ENCODE measurements at places on chromosomes 11 and 22.
A peak's percentile ranks its signal among the peaks of the same experiment; 100 is the strongest.

DNA sequence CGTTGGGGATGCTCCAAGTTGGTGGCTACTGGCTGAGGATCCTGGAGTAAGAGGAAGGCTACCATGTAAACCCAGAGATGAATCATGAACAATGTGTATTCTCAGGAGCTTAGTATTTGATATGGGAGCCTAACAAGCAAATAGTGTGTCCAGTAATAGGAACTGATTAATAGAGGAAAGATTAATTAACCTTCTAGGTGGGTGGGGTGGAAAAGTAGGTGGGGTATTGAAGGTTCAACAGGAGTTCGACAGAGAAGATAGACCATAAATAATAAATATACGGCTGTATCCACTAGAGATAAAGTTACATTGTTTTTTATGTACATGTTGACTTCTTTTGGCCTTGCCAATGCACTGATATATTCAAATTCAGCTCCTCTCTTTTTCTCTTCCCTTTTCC lies 43.1 kb downstream of the BMAL1 start:
- no peak for DNase-seq

- DNase-seq = no peak
Measured at GRCh38 chr11:18394928-18395734, 768 bp downstream of the LDHA start.

GRCh38 chr22:43077121-43077877 lies 11.9 kb downstream of the TTLL1 start:
- no peak for DNase-seq

DNA sequence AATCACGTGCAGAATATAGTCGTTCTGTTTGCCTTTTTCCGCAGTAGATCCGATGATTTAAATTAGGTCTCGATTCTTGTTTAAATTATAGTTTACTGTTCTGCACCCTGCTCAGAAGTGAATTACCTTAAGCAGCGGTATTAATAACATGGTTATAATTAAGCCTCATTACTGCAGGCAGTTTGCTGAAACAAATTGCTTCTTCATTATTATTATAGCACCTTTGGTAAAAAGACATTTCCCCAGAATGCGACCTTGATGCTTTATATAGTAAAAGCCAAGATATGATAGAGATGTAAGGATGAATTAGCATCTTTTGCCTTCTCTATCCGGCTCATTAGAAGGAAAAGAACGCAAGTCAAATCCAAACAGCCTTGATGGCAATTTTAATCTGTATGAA lies 625.2 kb upstream of the CADM1 start:
- DNase-seq = no peak

DNA sequence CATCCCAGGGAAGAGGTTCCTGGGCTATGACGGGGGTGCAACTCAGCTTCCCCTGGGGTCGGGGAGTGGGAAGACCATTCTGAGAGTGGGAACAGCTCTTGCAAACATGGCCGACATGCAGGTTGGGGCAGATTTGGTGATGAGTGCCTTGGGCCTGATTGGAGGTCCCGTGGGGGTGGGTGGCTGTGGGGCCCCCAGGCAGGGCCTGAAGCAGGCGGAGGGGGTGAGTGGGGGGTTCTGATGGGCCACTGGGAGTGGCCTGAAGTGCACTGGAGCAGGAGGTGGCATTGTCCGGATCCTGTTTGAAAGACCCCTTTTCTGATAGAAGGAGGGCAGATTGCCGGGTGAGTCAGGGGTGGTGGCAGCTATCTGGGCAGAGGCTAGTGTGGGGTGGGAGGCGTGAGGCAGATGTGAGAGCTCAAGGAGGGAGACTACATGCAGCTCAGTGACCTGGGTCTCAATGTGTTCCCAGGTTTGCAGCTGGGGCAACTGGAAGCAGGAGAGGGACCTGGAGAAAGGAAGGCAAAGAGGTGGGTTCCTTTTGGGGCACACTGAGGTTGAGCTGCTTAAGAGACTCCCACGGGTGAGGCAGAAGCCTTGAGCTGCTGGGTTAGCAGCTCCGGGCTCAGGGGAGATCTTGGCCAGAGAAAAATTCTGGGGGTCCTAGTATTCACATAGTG lies 15.1 kb downstream of the MYEOV start:
- no peak for DNase-seq

GRCh38 chr11:128905345-128906184 lies 14.4 kb downstream of the KCNJ5 start:
- peak; percentile 47 for DNase-seq

DNA sequence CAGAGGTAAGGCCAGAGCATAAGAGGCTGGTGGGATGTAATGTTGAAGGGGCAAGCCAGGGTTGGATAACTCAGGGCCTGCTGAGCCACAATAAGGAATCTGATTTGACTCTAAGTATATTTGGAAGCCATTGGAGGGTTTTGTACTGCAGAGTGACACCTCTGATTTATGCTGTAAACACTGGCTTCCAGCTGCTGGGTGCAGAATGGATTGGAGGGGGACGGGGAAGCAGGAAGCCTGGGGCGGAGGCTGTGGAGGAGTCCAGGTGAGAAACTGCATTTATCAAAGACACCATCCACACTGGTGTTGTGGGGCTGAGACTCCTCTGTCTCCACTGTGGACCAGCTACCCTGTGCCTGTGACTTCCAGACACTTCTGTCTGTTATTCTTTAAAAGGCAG lies 26.8 kb downstream of the MIAT start:
- DNase-seq = no peak

DNA sequence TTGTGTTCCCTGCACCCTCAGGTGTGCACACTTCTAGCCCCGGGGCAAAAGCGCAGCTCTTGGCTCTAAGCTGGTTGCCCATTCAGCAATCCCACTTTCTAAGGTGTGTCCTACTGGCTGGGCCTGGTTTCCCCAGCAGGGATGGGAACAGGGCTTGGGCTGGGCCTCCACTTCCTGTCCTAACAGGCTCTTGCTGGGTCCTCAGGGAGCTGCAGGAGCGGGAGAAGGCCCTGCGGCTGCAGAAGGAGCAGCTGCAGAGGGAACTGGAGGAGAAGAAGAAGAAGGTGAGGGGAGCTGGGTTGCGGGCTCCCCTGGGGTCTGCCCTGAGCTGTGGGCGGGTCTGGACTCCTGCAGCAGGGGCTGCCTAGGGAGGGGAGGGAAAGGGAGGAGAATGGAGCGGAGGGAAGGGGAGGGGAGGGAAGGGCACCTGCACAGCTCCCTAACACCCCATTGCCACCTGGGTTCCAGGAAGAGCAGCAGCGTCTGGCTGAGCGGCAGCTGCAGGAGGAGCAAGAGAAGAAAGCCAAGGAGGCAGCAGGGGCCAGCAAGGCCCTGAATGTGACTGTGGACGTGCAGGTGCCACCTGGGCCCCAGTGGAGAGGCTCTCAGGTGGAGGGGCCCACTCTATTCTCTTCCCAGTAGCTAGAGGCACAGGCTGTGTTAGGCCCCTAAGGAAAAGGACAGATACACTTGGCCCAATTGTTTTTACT lies 24.6 kb downstream of the INCENP start:
- DNase-seq = no peak

- no peak for DNase-seq
Measured at GRCh38 chr22:31447337-31447736, 42.3 kb downstream of the EIF4ENIF1 start.

DNA sequence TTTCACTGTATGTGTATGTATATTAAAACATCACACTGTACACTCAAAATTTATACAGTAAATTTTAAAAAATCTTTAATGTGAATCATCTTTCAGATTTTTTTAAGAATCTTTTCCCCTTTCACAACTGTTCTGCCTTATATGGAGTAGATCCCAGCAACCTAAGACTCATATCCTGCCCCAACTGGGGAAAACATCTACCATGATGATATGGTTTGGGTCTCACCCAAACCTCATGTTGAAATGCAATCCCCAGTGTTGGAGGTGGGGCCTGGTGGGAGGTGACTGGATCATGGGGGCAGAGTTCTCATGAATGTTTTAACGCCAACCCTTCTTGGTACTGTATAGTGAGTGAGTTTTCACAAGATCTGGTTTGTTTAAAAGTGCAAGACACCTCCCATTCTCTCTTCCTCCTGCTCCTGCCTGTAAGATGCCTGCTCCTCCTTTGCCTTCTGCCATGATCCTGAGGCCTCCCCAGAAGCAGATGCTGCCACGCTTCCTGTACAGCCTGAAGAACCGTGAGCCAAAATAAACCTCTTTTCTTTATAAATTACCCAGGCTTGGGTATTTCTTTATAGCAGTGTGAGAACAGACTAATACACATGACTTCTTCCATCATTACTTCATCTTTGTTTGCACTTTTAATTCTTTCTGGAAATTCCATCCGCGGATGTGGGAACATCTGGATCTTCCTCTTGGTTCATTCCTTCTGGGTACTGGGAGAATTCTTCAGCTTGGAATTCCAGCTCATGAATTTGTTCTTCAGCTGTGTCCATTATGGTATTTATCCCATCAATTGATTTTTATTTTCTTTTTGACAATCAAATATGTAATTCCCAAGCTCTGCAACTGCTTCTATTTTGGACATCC lies 36.9 kb downstream of the LINC01488 start:
- no peak for DNase-seq

DNA sequence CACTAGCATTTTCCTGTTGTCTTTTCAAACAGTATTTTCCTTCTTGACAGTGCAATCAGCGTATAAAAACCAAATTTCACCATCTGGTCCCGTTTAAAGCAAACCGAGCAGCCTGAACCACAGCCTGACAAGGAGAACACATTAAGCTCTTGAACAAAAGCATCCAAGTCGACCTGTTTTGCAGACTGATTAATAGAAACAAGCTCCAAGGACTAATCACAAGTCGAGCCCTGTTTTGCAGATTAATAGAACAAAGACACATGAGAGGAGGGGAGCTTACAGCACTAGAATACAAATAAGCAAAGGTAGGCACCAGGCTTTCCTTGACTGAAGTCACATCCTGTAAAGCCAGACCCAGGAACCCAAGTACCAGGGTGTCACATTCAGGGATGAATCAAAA lies 104.8 kb downstream of the MPPED2 start:
- DNase-seq = no peak

DNA sequence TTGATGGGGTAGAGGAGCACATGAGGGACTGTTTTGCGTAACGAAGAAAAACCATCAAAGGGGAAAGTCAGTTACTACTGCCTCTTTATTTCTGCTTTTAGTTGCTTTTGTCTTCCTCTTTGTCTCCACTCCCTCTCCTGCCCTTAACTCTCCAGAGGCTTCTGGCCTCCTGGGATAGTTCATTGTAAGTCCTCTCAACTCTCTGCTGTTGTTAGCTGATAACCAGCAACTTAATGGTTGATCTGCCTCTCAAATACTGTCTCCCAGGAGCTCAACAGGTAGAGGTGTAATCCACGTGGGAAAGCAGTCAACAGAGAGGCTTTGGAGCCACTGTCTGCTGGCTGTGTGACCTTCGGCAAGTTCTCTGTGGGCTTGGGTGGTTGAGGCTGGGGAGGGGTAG lies 47.3 kb downstream of the CCDC81 start:
- no peak for DNase-seq

DNA sequence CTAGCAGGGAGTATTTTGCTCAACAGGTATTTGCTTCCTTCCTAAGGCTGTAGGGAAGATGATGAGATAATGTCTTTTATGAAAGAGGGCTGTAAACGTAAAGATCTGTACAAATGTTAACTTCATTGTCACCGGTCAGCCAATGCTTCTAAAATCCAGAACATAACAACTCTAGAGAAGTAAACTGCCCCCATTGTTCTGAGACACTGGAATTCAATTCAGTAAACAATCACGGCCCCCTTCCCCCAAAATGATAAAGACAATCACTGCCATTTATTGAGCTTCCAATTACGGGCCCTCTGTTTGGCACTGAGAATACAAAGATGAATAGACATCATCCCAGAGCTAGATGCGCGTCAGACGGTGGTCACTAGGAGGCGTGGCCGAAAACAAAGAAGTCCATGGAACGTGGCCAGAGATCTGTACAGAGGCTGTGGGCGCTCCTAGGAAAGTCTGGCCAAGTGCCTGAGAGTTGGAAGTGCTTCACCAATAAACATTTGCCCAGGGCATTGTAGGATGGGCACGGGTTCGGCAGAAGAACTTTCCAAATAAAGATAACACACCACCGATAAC lies 576 bp downstream of the TMEM258 start:
- DNase-seq = peak; percentile 66

- DNase-seq = no peak
Measured at GRCh38 chr11:11512090-11512489, 109.7 kb downstream of the GALNT18 start.

GRCh38 chr22:46175631-46176030 lies 25.3 kb downstream of the PPARA start:
- DNase-seq = no peak

DNA sequence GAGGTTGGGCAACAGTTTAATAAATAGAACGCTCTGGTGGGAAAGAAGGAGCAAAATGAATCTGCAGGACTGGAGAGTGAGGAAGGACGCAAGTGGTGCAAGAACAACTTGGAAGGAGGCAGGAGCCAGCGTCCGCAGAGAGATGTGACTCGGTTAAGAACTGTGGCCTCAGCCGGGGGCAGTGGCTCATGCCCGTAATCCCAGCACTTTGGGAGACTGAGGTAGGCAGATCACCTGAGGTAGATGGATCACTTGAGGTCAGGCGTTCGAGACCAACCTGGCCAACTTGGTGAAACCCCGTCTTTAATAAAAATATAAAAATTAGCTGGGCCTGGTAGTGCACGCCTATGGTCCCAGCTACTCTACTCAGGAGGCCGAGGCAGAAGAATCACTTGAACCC lies 319.7 kb downstream of the LARGE1 start:
- no peak for DNase-seq

GRCh38 chr11:100865443-100866065 lies 178.5 kb downstream of the ARHGAP42 start:
- no peak for DNase-seq

DNA sequence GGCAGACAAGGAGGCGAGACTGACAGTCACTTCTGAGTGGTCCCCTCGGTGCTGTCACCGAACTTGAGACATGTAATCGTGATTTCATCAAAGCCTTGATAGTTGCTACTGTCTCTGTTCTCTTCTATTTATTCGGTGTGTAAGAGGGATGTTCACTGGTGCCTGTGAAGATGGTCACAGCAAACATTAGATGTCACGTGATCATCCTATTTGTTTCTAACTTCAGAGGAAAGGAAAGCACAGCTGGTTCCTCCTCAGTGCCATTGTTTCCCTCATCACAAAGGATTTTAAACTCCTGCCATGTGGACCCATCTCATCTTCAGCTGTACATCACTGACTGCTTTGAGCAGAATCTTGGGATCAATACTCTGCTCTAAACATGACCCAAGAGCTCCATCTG lies 73.1 kb upstream of the CLMP start:
- DNase-seq = no peak

- peak; percentile 80 for DNase-seq
Measured at GRCh38 chr11:60334005-60334620, 7.1 kb downstream of the MS4A6E start.
